ENCODE measurements at places on chromosomes 1 and 21. TPM values are rescaled to one million over a fixed set of nuclear protein-coding genes. Genes with fewer than 3 reads are reported as not detected.

DNA sequence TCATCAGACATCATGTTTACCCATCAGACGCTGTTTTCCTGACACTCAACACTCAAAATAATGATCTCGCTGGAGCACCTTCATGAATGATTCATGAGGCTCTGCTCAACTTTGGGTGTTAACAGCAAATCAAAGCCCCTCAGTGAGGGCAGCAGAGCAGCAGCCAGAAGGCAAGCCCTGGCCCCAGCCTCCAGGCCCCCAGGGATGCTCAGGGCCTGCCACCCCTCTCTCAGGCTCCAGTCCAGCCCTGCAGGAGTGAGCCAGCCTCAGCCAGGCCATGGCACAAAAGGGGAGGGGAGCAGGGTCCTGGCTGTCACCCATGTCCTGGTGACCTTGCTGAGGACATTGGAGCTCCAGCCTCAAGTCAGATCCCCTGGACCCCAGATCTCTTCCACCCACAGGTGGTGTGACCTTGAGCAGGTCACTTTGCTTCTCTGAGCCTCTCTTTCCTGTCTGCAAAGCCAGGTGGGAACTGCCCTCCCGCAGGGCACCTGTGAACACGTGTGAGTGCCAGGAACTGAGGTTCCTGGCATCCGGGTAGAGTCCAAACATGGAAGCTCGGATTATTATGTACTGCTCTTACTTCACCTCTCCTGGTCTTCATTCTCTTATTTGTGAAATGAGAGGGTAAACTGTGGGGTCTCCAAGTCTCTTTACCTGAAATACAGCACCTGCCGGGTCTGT, 161.6 kb upstream of the VAMP3 start:
- peak; percentile 38 for DNase-seq

FTCD gene
- 2.9 TPM for total RNA-seq

PLA2G4A gene
- 4.8 TPM for total RNA-seq

DNA sequence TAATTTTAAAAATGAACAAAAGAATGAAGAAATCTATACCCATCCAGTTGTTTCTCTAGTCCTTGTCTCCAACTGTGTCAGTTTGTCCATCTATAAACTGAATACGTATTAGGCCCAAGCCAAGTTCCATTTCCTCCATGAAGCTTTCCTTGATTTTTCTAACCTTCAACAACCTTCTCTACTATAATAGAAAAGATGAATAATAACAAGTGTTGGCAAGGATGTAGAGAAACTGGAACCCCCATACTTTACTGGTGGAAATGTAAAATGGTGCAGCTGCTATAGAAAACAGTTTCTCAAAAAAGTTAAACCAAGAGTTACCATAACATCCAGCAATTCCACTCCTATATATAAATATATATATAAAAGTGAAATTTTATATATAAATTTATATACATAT, 10.6 kb downstream of the KIAA0319L start:
- DNase-seq = no peak

FASLG gene
- 0.40 TPM for total RNA-seq

FAM72C gene
- total RNA-seq = not detected

GRCh38 chr1:219553934-219554502, 58.9 kb downstream of the ZC3H11B start:
- no peak for DNase-seq

GRCh38 chr1:37989361-37989930, 376 bp downstream of the SF3A3 start:
- no peak for DNase-seq

DNA sequence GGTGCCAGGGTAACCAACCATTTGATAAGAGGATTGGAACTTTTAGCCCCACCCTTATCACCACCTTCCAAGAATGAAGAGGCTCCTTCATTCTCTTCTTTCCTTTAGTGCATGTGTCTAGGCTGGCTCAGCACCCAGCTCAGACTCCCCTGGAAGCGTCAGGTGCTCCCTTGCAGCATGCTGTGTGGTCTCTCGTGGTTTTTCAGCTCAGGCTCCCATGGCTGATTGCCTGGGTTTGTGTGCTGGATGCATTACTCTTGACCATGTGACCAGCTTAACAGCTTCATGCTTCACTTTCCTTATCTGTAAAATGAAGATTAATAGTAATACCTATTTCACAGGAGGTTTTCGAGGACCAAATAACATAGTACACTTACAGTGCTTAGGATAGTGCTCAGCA, 198.4 kb downstream of the HHAT start:
- DNase-seq = no peak

GRCh38 chr1:242011894-242012660, 13.2 kb upstream of the MAP1LC3C start:
- DNase-seq = no peak

DNA sequence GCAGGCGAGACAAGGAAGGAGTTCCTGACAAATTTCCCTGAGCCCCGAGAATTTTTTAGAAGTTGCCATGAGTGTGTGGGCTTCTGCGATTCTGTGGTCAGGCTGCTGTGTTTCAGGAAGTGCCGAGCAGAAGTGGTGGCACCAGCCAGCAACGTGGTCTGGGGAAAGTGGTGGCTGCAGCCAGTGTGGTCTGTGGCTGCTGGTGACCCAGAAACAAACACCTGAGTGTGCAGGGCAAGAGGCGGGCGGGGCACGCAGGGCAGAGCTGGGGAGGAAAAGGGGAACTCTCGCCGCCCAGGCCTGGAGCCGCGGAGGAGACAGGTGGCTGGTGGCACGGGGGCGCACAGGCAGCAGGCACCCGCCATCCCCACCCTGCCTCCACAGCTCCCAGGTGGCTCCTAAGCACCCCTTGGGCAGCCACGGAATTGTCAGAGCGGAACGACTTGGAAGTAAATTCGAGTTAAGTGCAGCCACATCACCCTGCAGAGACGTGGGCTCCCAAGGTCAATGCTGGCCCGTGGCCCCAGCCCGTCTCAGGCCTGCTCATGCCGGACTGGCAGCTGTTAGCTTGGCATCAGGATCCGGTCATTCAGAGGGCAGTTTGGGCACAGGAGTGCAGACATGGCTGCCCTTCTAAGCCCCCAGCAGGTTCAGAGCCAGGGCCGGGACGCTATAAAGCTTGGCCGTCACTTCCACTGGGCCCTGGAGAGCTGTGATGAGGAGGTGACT, 25.1 kb downstream of the PRDM16 start:
- no peak for DNase-seq

SPATA45 gene
- 0.80 TPM for total RNA-seq

DNA sequence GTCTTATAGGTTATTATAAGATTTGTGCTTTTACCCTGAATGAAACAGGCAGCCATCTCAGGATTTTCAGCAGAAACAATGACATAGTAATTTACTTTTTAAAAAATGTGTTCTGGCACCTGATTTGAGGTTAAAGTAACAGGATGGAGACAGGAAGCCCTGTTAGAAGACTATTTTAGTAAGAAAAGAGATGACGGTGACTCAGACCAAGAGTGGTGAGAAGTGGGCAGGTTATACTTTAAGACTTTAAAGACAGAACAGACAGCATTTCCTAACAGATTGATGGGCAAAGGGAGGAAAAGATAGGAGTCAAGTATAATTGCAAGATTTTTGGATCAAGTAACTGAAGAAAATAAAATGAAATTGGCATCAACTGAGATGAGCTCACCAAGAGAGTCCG, 436.8 kb upstream of the NR5A2 start:
- DNase-seq = no peak

CLDN17 gene
- total RNA-seq = not detected

DNA sequence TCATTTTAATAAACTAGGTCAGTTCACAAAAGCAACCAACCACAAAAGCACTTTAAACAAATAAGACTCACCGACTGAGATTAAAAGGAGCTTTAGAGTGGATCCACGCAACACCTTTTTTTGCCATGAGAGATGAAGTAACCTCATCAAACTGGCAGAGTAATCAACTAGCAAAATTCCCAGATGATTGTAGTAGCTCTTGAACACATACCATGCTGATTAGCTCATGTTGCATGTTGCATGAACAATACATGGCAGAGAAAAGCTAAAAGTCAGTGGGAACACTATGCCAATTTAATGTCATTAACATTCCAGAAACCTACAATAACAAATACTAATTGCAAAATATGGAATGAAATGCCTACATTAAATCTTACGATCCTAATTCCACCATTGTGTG, 4.1 kb downstream of the WARS2 start:
- DNase-seq = no peak

PRDM2 gene
- total RNA-seq = 68.1 TPM

DNA sequence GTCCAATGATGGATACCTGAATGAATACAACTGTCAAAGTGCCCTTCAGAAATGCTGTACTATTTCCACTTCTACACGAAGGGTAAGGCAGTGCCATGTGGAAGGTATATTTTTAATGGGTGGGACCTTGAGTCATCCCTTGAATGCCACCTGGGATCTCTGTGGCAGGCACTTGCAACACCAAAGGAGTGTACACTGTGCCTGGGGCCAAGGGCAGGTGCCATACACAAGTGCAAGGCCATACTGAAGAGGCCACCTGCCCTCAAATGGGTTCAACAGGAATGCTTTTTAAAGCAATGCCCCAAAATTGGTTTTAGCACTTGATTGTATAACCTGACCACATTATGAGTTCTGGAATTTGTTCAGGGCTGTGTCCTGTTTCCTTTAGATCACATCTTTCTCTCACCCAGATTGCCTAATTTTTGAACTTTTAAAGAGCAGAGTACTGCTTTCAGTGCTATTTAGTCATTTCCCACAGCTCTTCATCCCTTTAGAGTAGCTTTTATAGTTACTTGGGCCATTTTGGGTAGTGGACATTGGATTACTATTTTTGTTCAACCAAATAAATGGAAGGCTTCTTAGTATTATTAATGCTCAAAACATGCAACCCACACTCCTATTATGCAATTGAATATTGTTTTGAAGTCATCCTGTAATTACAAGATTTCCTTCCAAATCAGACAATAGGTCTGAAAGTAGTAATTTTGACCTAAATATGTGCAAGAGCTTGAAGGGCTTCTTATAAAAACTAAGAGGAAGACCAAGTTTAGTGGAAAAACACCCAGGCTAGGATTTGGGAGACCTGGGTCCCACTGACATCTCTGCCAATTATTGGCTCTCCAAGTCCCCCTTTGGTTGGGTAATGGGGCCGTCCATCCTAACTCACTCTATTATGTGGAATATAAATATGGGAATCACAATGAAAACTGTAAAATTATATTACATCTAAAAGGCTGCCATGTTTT, 57.2 kb downstream of the LEPR start:
- DNase-seq = no peak

GRCh38 chr21:45320261-45321025, 32.7 kb upstream of the POFUT2 start:
- DNase-seq = peak; percentile 64

ANKRD13C gene
- total RNA-seq = 33.2 TPM

DNA sequence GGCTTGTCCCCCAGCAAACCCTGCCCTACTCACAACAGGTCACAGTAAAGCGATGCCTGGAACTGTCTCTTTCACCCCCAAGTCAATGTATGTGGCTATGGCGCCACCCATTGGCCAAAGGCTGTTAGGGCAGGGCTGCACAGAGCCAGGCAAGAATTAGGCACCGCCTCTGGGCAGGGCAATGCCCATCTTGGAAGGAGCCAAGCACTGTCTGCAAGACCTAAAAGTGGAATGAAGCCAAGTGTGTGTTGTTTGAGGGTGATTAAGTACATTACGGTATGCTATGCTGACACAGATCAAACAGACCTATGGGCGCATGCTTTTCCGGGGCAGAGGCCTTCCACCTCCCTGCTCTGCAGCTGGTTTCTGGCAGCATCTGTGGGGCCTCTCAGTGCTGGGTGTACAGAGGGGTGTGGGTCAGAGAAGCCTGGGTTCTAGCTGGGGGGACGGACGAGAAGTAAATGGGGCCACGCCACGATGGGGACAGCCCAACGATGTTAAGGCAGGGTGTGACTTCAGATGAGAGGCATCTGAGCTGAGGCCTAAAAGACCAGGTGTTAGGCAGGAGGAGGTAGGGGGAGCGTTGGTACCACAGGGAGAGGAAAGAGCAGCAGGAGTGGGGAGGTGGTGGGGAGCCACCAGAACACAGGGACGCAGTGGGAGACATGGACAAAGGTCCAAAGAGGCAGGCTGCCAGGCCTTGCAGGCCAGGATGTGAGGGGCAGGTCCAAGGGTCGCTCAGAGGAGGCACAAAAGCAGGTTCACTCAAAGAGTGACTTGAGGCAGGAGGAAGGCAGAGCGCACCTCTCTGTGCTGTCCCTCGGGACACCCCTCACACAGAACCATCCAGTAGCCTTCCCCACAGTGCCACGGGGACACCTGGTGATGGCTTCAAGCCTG, 49.8 kb downstream of the ACOT7 start:
- peak; percentile 79 for DNase-seq

LCE2C gene
- not detected for total RNA-seq

- DNase-seq = peak; percentile 76
These were observed 1.5 kb upstream of the COX20 start for GRCh38 chr1:244833734-244834542.

GRCh38 chr1:164643018-164643417, 84.0 kb downstream of the PBX1 start:
- no peak for DNase-seq

DNA sequence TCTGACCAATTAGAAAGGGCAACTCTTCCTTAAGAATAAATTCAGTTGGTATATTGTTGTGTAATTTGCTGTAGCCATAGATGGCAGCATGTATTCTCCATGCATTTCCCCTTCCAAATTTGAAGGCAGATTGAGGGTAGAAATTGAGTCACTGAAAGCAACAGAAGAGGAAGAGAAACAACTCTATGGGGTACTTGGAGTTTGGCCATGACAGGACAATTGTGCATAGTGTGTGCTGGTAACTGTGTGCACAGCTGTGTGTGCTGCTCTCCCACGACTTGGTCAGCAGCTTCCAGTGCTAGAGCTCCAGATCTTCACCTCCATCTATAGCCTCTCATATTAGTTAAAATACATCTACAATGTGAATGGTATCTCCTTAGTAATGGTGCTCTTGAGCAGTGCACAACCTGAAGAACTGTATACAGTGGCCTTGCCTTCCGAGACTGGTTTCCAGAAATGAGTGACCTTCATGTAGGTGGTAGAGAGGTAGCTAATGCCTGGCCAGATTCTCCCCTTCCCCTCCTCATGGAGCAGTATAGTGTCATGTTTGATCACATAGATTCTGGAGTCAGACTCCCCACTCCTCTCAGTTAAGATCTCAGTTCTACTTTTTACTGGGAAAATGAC, 882 bp upstream of the FCAMR start:
- DNase-seq = no peak

PEX14 gene
- total RNA-seq = 17.9 TPM

EDN2 gene
- total RNA-seq = not detected

DNA sequence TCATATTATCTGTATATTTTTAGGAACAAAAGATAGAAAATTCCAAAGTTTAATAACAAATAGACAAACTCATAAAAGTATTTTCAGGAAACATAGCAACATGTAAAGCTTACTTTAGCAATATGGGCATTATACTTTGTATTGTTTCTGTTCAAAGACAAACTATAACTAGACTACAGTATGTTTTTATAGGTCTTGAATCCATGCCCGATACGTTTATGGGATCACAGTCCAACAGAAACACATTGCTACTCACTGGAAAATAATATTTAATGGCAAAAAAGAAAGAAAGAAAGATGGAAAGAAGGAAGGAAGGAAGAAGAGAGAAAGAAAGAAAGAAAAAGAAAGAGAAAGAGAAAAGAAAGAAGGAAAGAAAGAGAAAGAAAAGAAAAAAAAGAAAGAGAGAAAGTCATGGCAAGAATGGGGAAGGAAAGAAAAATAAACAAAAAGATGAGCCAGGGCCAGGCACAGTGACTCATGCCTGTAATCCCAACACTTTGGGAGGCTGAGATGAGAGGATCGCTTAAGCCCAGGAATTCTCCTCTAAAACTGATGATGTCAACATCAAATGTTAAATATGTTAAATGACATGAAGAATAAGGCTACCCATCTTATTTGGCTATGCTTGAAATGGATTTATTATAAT, 32.7 kb downstream of the TM2D1 start:
- no peak for DNase-seq

Measured in sciatic nerve (tissue), 2 donors.